ENCODE measurements at places on chromosomes 1 and 21. TPM values are rescaled to one million over a fixed set of nuclear protein-coding genes. Genes with fewer than 3 reads are reported as not detected.

DNA sequence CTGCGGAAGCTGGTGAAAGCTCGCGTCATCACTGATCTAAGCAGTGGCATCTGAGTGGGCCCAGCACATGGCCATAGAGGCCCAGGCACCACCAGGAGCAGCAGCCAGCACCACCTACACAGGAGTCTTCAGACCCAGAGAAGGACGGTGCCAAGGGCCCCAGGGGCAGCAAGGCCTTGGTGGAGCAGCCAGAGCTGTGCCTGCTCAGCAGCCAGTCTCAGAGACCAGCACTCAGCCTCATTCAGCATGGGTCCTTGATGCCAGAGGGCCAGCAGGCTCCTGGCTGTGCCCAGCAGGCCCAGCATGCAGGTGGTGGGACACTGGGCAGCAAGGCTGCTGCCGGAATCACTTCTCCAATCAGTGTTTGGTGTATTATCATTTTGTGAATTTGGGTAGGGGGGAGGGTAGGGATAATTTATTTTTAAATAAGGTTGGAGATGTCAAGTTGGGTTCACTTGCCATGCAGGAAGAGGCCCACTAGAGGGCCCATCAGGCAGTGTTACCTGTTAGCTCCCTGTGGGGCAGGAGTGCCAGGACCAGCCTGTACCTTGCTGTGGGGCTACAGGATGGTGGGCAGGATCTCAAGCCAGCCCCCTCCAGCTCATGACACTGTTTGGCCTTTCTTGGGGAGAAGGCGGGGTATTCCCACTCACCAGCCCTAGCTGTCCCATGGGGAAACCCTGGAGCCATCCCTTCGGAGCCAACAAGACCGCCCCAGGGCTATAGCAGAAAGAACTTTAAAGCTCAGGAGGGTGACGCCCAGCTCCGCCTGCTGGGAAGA lies 3.2 kb upstream of the ARTN start:
- DNase-seq: peak; percentile 49

The NBPF20 gene
- total RNA-seq: 0.69 TPM

DNA sequence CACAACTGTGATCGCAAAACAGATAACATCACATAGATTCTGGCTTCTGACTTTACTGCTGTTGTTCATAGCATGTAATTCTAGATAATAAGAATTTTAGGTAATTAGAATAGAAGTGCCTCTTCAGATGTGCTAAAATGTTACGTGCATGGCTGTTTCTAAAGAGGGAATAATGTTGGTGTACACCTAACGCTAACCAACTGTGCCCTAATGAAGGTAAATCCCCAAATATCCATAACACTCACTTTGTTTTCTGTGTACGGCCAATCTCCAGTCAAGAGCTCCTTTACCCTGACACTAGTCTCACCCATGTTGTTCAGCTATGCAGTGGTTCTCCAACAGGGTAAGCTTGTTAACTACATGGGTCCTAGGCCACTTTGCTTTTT lies 44.4 kb downstream of the APP start:
- no peak for DNase-seq

GRCh38 chr1:5961601-5962000 lies 30.6 kb downstream of the NPHP4 start:
- DNase-seq: no peak

The HEYL gene
- total RNA-seq: not detected

The CD1E gene
- total RNA-seq: not detected

The OR2T6 gene
- total RNA-seq: not detected

- DNase-seq: no peak
Measured at GRCh38 chr1:44780583-44781121, 5.3 kb downstream of the RPS8 start.

GRCh38 chr1:231485029-231485784 lies 43.3 kb upstream of the TSNAX start:
- no peak for DNase-seq

The ANGPTL1 gene
- total RNA-seq: not detected

The VHLL gene
- total RNA-seq: 0.43 TPM

DNA sequence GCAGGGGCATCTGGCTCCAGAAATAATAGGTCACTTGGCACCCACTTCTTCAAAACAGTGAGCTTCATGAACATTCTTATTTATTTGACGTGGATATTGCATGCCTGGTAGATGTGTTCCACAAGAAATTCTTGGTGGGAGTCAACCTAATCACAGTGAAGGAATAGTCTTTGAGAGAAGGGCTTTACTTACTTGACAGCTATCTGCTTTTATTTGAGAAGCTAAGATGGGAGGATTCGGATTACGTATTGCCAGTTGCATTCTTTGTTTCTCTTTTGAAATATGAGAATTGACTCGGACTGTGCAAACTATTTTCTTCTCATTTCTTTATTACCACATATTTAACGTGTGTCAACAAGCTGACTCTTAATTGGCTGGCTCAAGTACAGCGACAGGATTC lies 117.2 kb downstream of the FASLG start:
- no peak for DNase-seq

GRCh38 chr1:173330149-173330951 lies 123.2 kb upstream of the TNFSF4 start:
- DNase-seq: no peak

GRCh38 chr1:172978595-172978994 lies 72.1 kb downstream of the TNFSF18 start:
- DNase-seq: no peak

- DNase-seq: no peak
Measured at GRCh38 chr1:24861821-24862727, 68.0 kb downstream of the RUNX3 start.

- DNase-seq: no peak
Measured at GRCh38 chr1:180614730-180615129, 17.1 kb upstream of the XPR1 start.

GRCh38 chr1:227320476-227320875 lies 2.2 kb upstream of the CDC42BPA start:
- DNase-seq: no peak

The NES gene
- total RNA-seq: not detected

The PPT1 gene
- 69.1 TPM for total RNA-seq

GRCh38 chr1:243246916-243247315 lies 8.2 kb downstream of the CEP170 start:
- DNase-seq: no peak

The SPRR3 gene
- total RNA-seq: not detected

- peak; percentile 36 for DNase-seq
Measured at GRCh38 chr21:31895077-31895835, 22.4 kb downstream of the HUNK start.

- no peak for DNase-seq
Measured at GRCh38 chr21:36186506-36187399, 30.1 kb downstream of the DOP1B start.

DNA sequence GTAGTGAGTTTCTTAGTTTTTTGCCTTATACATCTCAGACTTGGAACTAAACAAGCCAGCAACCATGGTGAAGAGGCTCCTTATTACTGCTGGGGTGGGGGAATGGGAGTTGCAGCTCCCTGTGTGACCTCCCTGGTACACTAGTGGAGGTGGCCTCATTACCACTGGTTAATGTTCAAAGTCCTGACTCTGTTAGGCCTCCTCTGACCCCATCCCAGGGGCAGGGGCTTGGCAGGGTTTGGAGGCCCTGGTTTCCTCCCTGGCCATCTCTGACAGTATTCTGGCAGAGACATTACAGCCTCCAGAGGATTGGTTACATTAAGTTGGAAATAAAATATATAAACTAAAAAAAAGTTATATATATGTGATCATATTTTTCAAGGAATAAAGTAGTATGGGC lies 45.2 kb downstream of the CLIC4 start:
- no peak for DNase-seq
